ENCODE measurements at places on chromosomes 5 and 9.
A peak's percentile ranks its signal among the peaks of the same experiment; 100 is the strongest.

- no peak for DNase-seq
Measured at GRCh38 chr9:121817476-121817875, 166.0 kb downstream of the DAB2IP start.

GRCh38 chr5:117954331-117954730 is 1034.0 kb downstream of the DTWD2 start:
- no peak for DNase-seq

DNA sequence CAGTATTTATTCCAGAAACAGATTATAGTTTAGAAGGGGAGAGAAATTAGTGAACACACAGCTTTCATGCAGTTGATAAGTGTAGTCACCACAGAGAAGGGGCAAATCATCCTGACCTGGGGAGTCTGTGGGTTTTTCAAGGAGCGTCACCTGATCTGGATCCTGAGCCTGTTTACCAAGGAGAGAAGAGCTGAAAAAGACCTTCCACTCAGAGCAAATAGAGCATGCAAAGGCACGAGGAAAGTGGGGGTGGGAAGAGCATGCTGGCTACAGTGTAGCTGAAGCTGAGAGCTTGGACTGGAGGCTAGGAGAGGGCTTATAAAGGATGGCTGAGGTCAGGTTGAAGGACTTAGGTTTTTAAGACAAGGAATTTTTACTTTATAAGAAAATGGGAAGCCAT is 30.4 kb downstream of the ACO1 start:
- no peak for DNase-seq

- no peak for DNase-seq
Measured at GRCh38 chr5:132486318-132487094, 4.1 kb downstream of the IRF1 start.

DNA sequence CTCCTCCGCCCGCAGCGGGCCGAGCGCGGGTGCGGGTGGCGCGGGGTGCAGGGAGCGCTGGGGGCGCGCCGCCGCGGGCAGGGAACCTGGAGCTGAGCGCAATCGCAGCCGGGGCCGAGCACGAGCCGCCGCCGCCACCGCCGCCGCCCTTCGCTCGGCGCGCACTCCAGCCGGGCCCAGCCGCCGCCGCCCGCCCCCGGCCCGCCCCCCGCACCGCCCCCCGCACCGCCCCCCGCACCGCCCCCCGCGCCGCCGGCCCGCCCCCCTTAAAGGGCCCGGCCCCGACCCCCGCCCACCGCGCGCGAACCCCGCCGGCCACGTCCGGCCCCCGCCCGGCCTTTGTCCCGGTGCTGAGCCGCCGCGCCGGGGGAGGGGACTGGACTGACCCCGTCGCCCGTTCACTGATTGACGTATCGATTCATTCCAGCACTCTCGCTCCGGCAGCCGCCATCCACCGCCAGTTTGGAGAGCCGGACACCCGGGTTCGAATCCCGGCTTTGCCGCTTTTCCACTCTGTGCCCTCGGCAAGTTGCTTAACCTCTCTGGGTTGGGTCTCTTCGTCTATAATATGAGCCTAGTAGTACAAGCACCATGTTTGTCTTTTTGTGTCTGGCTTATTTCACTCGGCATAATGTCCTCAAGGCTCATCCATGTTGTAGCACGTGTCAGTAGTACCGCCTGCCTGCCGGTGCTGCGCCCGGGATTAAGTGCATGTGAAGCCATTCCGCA is at the start of gene SH3PXD2B:
SH3PXD2B (minus strand) TSS at position 168 of the 729 bp plus-strand sequence. CDS start 173 bp downstream, outside the sequence.
- DNase-seq, result no peak

- no peak for DNase-seq
Measured at GRCh38 chr5:120103495-120103894, 360.6 kb upstream of the PRR16 start.

DNA sequence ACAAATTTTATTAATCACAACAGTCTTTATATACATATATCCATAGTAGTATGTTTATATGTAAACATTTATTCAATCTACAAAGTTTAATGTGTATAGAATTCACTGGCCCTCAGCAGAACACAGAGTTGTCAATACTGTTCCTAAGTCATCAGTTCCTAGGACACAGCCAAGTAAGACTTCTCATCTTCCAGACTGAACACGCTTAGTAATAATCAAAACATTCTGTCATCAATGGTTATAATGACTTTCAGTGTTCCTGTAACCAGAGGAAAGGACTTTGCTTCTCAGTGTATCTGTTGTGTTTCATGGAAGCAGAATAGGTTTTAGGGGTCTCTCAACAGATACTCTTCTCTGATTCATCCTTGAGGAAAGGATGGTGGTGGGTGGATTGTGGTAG is 82.2 kb downstream of the SMIM23 start:
- DNase-seq, result no peak

- no peak for DNase-seq
Measured at GRCh38 chr9:80401243-80401642, 829.5 kb downstream of the TLE4 start.

DNA sequence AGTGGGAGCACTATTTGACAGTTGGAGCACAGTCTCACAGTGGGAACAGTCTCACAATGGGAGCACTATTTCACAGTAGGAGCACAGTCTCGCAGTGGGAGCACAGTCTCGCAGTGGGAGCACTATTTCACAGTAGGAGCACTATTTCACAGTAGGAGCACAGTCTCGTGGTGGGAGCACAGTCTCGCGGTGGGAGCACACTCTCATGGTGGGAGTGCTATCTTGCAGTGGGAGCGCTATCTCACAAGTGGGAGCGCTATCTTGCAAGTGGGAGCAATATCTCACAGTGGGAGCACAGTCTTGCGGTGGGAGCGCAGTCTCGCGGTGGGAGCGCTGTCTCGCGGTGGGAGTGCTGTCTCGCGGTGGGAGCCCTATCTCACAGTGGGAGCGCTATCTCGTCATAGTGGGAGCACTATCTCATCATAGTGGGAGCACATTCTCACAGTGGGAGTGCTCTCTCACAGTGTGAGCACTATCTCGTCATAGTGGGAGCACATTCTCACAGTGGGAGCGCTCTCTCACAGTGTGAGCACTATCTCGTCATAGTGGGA is 56.1 kb downstream of the MED10 start:
- no peak for DNase-seq

DNA sequence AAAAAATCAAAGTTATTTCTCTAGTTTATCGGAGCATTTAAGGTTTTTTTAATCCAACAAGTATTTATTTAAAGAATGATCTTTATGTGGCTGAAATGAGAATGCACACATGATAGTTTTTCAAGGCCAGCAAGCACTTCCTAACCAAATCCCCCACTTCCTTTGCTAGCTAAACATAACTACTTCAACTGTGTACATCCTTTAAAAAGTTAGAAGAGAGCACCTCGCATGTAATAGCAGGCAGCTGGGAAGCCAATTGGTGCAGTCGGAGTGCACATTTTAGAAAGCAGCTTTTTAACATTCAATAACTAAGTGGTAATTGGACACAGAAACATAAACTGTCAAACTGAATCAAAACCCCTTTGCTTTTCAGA is 245.7 kb downstream of the BNC2 start:
- DNase-seq, result no peak

DNA sequence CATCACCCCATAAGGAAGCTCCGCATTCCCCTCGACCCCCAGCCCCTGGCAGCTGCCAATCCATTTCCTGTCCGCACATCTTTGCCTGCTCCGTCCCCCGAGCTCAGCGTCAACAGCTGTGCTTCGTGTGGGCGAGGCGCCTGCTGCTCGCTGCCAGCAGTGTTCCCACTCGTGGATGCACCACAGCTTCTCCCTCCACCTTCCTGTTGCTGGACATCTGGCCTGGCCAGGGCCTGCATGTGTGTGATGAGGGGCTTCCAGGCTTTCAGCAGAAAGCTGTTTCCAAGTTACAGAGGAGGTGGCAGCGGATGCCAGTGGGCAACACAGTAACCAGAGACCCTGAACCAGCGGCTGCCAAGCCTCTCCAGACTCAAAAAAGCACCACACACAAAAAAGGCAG is 86.0 kb downstream of the PRRT1B start:
- DNase-seq, result no peak

- peak; percentile 98 for DNase-seq
Measured at GRCh38 chr9:78972303-78972999, 599.3 kb upstream of the TLE4 start.

DNA sequence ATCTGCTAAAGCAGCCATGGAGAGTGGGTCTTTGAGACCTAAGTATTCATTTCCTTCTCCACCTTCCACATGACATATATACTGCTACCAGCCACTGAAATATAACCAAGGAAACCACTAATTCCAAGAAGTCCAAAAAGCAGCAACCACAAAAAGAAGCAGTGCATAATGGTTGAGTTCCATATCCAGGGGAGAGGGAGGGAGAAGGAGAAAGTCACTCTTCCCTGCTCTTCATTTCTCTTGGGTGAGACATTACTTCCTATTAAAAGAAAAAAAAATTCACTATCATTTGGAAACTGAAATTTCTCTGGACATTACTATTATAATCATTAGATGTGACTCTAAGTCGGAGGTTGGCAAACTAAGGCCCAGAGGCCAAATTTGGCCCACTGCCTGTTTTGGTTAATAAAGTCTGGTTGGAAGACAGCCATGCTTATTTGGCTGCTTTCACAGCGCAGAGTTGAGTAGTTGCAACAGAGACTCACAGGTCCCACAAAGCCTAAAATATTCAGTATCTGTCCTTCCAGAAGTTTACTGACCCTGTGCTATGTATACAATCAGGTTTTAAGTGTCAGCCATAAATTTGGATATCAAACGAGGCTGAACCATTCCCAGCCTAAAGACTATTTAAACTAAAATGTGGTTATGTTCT is 168.6 kb downstream of the MPDZ start:
- DNase-seq, result no peak

DNA sequence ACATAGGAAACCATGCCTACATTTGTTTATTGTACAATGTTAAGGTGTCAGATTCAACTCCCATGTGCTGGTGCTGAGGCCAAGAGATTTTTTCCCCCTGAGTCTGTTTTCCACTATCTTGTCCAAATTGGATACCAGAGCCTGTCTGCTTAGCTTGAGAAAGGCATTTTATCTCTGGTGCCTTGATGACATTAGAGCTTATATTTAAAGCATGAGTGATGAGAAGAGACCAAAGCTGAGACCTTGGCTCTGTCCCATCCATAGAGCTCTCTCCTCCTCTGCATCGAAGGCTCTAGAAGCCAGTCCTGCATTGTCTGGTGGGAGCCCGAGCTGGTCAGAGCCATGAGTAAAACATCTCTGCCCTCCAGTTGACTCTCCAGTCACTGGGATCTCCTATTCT is 10.4 kb upstream of the PPP2CA start:
- no peak for DNase-seq

- no peak for DNase-seq
Measured at GRCh38 chr5:15417156-15417555, 82.8 kb upstream of the FBXL7 start.

DNA sequence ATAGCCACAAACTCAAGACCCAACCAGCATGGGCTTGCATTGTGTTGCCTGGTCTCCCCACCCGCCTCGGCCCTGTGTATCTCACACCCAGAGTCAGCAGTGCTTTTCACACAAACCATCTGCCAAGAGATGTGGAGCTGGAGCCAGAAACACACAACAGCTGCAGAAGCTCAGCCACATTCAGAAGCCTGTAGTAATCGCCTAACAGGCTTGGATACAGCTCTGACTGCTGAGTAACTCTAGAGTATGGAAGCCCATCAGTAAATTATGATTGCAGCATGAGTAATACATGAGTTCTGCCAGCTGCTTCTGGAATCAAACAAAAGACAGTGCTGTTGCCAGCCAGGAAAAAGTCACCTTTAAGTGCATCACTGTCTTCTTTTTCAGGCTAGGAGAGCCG is 16.0 kb downstream of the TEK start:
- peak; percentile 7 for DNase-seq

- no peak for DNase-seq
Measured at GRCh38 chr5:143314659-143315058, 88.8 kb downstream of the NR3C1 start.

- DNase-seq, result no peak
Measured at GRCh38 chr5:102937894-102938293, 182.0 kb downstream of the GIN1 start.

DNA sequence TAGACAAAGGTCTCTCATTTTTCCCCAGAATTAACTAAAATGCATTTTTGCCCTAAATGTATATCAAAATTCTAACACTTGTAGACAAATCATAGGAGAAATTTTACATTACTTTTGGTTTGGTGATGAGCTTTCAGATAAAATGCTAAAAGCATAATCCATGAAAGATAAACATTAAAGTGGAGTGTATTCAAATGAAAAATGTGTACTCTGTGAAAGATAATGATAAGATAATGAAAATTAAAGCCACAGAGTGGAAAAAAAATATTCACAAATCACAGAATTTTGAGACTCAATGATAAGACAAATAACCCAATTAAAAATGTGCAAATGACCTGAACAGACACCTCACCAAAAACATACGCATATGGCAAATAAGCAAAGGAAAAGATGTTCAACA is 176.9 kb upstream of the ADAMTS16 start:
- no peak for DNase-seq

- no peak for DNase-seq
Measured at GRCh38 chr9:134662143-134662876, 20.7 kb downstream of the COL5A1 start.

All from DMS153 (cell line).